GM23338 (cell line): ENCODE measurements at places on chromosomes 16 and 17. TPM values are rescaled to one million over a fixed set of nuclear protein-coding genes. Genes with fewer than 3 reads are reported as not detected.

Gene ACSF3
- 11.3 and 12.8 TPM in 2 replicates for polyA plus RNA-seq

Gene KRTAP16-1
- polyA plus RNA-seq: not detected in 2 replicates

Gene TEKT3
- polyA plus RNA-seq: 2.0 and 2.5 TPM in 2 replicates

Gene CA10
- polyA plus RNA-seq: 0.90 and 0.92 TPM in 2 replicates

Gene TM4SF5
- polyA plus RNA-seq: not detected in 2 replicates

Gene RFNG
- polyA plus RNA-seq: 18.0 and 18.9 TPM in 2 replicates

Gene HNF1B
- polyA plus RNA-seq: 0.19 TPM in 1 of 2 replicates, not detected in the other

Gene DPEP2
- polyA plus RNA-seq: 0.09 TPM in 1 of 2 replicates, not detected in the other

Gene FOXL1
- polyA plus RNA-seq: 0.05 TPM in 1 of 2 replicates, not detected in the other

Gene SMIM22
- polyA plus RNA-seq: 1.3 and 1.4 TPM in 2 replicates

Gene AANAT
- polyA plus RNA-seq: 0.73 and 1.0 TPM in 2 replicates

Gene GLP2R
- not detected in 2 replicates for polyA plus RNA-seq

Gene SPAG5
- 99.3 and 104 TPM in 2 replicates for polyA plus RNA-seq

Gene KCTD11
- 2.2 and 2.3 TPM in 2 replicates for polyA plus RNA-seq

Gene KRT28
- polyA plus RNA-seq: not detected in 2 replicates

Gene CD19
- polyA plus RNA-seq: 1.9 and 2.3 TPM in 2 replicates

Gene CDH8
- 7.1 and 10.2 TPM in 2 replicates for polyA plus RNA-seq

Gene PYDC1
- 1.8 and 3.0 TPM in 2 replicates for polyA plus RNA-seq

Gene CLDN6
- polyA plus RNA-seq: 537 and 551 TPM in 2 replicates

Gene ITGAX
- polyA plus RNA-seq: not detected in 2 replicates

Gene AGRP
- polyA plus RNA-seq: not detected in 2 replicates

Gene CD300A
- 0.37 and 0.54 TPM in 2 replicates for polyA plus RNA-seq

Gene MRPL12
- 140 and 153 TPM in 2 replicates for polyA plus RNA-seq

Gene PRSS36
- 0.91 and 1.4 TPM in 2 replicates for polyA plus RNA-seq

Gene SCPEP1
- 46.6 and 52.6 TPM in 2 replicates for polyA plus RNA-seq

Gene CNGB1
- not detected in 2 replicates for polyA plus RNA-seq

Gene MMP28
- not detected in 2 replicates for polyA plus RNA-seq

Gene FOXN1
- polyA plus RNA-seq: not detected in 2 replicates

Gene PPY
- 0.94 TPM in 1 of 2 replicates, not detected in the other for polyA plus RNA-seq

Gene ABCC11
- polyA plus RNA-seq: 0.10 TPM in 1 of 2 replicates, not detected in the other

Gene PMP22
- 0.94 and 1.2 TPM in 2 replicates for polyA plus RNA-seq
